Dermis blood vessel endothelial cell (primary cell): ENCODE measurements at places on chromosomes 13 and 19. TPM values are rescaled to one million over a fixed set of nuclear protein-coding genes. Genes with fewer than 3 reads are reported as not detected.

Gene DMAC2
- total RNA-seq = 55.0 and 77.7 TPM in 2 replicates

Gene LILRA1
- total RNA-seq = not detected in 2 replicates

Gene SLC10A2
- total RNA-seq = not detected in 2 replicates

Gene ZNF99
- not detected in 2 replicates for total RNA-seq
